ENCODE measurements at places on chromosomes 7 and 10.

DNA sequence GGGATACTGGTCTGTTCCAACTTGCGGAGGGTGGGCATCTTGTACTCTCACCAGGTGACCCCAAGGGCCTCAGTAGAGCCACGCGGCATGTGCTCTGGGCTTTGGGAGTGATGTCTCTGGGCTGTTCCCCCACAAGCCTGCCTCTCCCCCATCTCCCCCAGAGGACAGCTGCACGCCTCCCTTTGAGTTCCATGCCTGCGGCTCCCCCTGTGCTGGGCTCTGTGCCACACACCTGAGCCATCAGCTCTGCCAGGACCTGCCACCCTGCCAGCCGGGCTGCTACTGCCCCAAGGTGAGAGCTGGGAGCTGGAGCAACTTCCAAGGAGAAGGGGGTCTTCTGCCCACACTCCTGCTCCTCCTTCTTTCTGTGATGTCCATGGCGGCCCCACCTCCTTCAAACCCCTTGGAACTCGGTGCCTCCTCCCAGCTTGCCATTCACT is 15.0 kb upstream of the ZNF862 start:
- no peak for DNase-seq

DNA sequence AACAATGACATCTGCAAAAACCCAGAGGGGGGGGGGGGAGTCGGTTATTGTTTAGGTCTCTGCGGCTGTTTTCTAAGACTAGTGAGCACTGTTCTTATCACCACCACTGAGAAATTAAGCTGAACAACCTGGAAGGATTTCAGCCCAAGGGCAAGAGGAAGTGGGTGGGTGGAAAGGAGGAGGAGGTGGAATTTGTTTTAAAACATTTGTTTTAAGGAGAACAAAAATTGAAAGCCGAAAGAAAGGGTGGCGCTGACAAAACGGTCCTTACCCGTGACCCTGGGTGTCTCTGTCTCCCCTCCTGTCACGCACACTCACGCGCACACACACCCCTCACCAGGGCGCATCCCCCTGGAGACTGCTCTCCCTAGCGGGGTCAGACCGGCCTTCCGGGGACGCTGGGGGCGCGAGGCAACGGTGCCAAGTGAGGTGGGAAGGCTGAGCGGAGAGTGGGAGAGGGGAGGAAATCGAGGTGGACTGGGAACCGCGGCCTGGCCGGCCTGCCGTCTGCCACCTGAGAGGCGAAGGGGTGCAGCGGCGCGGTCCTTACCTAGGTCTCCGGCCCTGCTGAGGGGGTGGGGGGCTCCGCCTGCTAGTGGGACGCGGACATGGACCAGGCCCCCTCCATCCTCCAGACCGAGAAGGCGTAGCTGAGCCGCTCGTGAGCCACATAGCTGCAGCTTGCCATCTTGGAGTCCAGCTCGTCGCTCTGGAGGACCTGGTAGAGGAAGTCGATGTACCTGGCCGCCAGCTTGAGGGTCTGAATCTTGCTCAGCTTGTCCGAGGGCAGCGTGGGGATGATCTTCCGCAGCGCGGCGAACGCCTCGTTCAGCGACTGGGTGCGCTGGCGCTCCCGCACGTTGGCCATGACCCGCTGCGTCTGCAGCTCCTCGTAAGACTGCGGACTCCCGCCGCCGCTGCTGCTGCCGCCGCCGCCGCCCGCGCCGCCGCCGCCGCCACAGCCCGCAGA is 1.0 kb downstream of the TWIST1 start:
- DNase-seq, result no peak

GRCh38 chr7:30656006-30656957 is 26.0 kb downstream of the CRHR2 start:
- no peak for DNase-seq

GRCh38 chr10:130202984-130203621 is 66.9 kb downstream of the GLRX3 start:
- DNase-seq, result no peak

DNA sequence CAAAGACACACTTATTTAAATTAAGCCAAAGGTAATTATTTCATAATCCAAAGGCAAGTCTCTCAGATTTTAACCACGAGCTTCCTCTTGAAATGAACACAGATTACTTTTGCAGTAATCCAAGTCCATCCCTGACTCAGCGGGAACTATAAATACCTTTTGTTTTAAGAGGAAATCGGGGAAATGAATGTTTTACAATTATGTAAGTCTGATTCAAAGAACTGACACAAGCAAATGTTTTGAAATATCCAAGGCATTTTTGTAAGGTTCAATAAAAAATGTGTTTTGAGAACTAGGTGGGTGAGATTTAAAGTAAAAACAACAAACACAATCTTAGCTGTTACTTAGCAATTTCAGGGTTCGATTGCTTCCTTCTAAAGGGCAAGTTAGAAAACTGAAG is 179.8 kb upstream of the ASAH2 start:
- no peak for DNase-seq

DNA sequence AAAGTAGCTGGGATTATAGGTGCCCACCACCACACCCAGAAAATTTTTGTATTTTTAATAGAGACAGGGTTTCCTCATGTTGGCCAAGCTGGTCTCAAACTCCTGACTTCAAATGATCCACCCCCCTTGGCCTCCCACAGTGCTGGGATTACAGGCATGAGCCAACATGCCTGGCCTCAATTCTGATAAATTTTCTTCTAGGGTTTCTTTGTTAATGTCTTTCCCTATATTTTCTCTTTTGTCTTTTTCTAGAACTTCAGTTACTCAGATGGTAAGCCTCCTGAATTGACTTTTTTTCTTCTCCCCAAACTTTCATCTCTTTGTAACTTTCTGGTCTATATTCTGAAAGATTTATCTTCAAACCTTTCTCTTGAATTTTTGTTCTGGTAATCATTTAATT is 12.7 kb upstream of the SMURF1 start:
- no peak for DNase-seq

- no peak for DNase-seq
Measured at GRCh38 chr7:46651070-46651469, 730.0 kb upstream of the IGFBP3 start.

GRCh38 chr7:42700406-42701327 is 211.2 kb downstream of the C7orf25 start:
- no peak for DNase-seq

DNA sequence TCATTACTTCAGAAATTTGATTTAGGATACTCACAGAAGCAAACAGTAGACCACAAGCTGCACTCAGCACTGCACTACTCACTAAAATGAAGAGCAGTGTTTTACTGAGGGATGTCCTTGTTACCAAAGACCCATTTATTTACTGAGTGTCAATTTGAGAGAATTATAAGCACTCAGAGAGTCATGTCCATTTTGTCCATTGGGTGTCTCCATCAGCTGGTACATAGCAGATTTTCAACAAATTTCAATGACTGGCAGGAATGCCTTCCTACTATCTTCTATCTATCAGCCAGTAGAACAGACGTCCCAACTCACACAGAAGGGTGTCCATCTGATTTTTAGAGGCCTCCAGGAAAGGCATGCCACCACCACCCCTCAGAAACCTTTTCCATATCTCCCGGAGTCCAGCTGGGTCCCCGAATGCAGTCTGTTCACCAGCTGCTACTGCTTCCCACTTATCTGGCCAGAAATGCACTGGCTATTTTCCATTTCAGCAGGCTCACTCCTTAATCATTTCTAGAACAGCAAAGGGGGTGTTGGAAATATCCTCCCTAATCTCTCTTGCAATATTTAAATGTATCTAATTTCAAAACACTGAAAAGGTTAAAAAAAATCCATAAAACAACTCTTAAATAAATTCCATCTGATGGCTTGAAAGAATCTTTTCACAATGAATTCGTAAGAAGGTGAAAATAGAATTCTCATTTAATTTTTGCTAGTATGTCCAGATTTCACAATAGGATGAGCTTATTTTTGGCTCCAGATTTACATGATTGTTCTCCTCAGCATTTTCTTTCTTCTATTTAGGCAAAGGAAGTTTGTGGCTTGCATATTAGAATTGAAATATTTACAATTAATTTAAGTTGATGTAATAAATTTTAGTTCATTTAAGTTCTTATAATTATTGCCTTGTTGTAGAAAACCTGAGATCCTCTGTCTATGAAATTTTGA is 1164.0 kb upstream of the CELF2 start:
- DNase-seq, result no peak

- DNase-seq, result no peak
Measured at GRCh38 chr10:109127363-109127762, 795.9 kb downstream of the XPNPEP1 start.

GRCh38 chr10:73906524-73907447 is 4.1 kb upstream of the PLAU start:
- DNase-seq, result peak; percentile 34

DNA sequence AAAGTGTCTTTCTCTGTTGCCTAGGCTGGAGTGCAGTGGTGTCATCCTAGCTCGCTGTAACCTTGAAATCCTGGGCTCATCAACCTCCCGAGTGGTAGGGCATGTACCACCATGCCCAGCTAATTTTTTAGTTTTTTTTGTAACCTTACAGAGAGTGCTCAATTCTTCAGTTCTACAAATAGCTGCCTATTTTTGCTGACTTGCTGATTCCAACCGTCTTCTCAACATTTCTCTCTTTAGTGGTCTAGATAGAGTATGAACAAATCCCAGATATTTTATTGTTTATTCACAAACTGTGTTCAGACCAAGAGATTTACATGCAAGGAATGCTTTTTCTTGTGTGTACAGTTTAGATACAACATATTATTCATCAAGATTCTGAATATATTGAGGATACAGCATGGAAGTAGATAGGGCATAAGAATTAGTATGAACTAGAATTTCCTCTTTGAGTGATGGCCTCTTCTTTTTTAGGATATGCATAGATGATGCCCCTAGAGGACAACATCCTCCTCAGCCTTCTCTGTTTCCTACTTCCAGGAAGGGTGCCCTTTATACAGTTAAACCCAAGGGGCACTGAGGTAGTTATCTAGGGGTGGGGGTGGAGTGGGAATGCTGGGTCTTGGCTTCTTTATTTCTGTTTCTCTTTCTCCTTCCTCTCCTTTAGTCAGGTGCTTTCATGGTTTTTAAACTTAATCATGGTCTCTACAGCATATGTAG is 26.0 kb downstream of the PRPF18 start:
- DNase-seq, result no peak

- no peak for DNase-seq
Measured at GRCh38 chr10:18098201-18098600, 42.0 kb upstream of the CACNB2 start.

DNA sequence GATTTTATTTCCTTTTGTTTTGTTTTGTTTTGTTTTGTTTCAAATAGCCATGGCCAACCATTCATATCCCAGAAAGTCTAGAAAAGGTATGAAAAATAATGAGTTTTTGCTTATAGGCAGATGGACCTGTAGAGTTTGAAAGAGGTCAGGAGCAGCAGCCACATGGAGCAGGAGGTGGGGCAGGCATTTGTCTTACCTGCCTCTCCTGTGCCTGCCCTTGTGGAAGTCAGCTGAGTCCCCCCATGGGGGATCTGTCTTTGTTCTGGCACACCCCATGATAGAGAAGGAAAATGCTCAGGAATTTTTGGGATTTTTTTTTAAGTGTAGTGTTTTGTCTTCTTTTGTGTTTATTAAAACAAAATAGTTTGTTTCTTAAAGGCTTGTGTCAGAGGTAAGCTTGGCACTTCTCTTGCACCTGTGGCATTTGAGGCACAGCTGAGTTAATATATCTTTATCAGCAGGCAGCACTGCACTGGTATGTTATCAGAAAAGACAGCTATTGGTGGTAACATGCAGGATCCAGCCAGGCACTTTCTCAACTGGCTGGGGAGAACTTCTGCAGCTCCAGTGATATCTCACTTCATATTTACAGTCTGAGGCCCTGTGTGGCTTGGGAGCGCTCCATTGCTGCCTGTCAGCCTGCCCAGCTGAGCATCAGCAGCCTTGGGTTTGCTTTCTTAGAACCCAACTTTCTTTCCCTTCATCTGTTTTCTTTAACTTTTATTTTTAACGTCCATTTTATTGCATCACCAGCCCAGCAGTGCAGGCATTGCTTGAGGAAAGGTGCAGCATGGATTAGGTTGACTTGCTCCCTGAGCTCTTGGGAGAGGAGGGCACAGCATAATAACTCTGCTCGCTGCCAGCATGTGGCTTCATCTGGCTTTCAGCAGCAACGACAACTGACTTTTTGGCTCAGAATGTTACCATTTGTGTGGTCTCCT is 44.4 kb downstream of the LRRC4 start:
- DNase-seq, result no peak

GRCh38 chr10:31994926-31995325 is 61.3 kb downstream of the KIF5B start:
- no peak for DNase-seq

- DNase-seq, result no peak
Measured at GRCh38 chr10:31660300-31660699, 268.3 kb downstream of the ARHGAP12 start.

- no peak for DNase-seq
Measured at GRCh38 chr7:103711413-103711812, 265.4 kb upstream of the SLC26A5 start.

DNA sequence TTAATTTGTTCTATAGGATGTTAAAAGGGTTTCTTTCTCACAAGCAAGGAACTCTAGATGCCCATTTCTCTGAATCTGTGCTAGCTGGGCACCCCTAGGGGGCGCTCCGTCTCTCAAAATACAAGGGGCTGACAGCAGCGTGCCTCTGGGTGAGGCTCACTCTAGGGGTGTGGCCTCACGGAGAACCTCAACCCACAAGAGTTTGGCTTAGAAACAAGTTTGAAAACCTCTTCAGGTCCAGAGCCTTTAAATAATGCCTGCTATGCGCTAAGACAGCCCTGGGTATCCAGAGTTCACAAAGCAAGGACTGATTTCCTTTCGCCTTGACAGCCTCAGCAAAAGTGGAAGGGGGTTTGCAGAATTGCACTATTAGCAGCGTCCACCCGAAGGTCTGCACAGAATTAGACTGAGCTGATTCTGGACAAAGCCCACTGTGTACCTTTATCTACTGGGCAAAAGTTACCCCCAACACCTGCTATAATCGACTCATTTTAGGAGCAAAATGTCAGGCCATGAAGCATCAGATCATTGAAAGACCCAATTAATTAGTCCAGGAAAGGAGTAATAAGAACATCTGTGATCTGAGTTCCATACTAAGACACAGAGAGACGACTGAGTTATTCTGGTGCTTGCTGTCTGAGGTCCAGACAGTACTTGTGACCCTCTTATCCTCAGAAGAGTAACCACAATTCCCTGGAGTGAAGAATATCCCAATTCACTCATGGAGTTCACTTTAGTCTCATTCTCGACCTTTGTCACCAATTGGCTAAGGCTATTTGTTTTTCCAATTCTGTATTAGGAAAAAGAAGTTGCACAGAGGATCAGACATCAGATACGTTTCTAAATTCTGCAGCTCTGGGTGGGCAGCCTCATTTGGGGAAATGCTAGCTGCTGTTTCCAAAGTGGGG is 574 bp upstream of the CPED1 start:
- peak; percentile 50 for DNase-seq

GRCh38 chr7:101299511-101300464 is 21.8 kb downstream of the IFT22 start:
- no peak for DNase-seq

DNA sequence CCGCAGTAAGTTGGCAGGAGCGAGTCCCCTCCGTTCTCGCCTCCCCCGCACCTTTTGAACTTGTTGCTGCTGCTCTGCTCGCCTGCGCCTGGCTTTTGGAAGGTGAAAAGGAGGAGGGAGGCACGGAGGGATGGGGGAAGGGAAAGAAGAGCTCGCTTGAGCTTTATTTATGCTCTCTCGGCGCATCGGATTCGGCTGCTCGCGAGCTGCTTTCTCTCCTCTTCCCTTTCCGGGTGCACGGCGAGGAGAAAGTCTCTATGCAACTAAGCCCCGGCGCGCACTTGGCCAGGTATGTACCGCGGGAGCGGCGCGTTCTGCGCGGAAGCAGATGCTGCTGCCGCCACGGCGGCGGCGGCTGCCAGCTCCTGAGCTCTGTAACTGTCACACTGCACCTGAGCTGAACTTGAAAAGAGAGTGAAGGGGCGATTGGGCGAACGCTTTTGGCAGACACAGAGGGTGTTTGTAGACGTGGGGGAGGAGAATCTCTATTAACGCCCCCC is 551 bp downstream of the KCND2 start:
- DNase-seq, result peak; percentile 30

GRCh38 chr7:50446542-50446960 is 3.6 kb downstream of the FIGNL1 start:
- no peak for DNase-seq

Measured in SHP77 treated with DMSO at 0.1 percent for 48 hours (cell line).